T-cell (primary cell): ENCODE measurements at places on chromosomes 6 and 20.

GRCh38 chr6:16928387-16928786, 167.1 kb upstream of the ATXN1 start:
- DNase-seq, result no peak

DNA sequence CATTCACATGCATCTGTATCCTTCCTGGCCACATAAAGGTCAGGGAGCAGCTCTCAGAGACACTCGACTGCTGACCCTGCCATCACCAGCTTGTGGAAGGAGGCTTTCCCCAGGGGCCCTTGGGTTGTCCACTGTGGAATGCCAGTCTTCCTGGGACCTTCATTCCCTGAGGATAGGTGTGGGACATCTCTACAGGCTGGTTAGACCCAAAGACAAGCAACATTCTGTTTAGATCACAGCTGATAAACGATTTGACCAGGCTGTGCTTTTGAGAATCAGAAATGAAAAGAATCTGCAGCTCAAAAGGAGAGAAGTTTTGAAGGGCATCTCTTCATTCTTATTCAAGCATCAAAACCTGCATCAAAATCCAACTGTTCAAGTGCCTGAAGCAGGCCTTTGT, 18.2 kb upstream of the SH3BGRL2 start:
- DNase-seq, result no peak

DNA sequence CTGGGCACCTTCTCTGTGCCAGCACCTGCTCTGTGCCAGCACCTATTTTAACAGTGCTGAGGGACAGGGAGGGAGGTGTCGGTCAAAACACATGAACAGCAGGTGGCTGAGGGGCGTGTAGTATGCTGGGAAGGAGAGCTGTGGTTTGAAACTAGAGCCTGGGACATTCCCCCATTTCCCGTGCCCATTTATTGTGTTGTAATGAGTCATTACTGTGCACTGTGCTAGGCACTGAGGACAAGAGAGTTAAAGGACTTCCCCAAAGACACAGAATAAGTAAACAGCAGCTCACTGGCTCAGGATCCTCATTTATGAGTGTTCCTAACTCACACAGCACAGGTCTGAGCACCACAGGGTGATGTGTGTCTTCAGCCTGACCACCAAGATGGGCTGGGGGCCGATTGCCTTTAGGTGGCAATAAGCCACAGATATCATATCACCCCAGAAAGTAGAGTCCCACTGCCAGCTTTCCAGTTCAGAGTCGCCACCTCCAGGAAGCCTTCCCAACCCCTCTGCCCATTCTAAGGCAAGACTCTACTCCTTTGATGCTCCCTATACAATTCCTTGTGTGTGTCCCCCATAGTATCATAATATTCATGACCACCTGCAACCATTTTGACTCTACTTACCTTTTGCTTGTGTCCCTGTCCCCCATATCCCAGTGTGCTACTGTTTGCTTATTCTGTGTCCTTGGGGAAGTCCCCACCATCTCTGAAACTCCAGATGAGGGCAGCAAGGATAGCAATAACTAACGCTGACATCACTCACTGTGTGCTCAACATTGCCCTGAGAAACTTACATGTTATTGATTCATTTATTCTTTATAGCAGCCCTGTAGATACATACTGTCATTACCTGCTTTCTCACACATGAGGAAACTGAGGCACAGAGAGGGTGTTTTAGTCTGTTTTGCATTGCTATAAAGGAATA, 87.3 kb downstream of the TOX2 start:
- DNase-seq, result no peak

DNA sequence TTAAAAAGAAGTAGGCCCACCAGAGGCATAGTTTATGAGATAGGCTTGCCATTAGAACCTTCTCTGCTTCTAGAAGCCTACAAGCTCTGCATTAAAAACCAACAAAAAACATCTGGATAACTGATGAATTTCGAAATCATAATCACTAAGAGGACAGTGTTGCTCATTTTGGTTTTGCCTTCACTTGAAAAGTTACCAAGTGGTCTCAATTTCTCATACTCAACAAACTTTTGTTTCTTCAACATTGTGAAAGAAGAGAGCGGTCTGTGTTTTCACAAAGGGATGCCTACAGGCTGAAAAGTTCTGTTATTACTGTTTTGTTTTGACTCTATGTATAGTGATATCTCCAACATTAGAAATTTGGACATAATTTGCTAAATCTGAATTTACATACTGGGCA, 98.9 kb downstream of the PDSS2 start:
- DNase-seq, result no peak

DNA sequence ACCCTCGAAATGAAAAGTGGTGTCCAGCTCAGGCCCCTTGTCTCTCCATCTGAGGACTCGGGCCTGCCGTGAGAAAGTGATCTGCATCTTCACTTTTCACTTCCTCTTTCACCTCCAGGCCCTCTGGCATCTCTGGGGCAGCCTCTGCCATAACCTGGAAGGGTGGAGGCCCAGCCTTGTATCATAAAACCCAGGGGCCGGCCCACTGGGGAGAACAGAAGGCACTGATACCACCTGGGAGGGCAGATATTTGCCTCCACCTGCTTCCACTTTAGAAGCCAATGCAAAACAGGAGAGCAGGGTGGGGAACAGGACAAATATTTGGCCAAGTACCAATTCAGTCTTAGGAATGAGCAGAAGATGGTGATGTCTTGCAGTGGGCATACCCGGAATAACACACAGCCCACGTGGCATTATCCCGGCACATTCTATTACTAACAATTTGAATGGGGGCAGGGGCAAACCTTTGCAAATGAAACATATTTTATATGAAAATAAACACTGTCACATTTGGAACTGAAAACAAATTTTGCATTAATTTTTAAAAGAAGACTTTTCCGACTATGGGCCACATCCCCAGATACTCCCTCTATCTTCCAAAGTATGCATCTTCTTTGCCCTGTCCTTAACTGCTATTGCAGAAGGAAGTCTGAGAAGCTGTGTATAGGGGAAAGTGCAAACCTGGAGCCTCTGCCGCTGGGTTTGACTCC, 69.2 kb upstream of the TBC1D7 start:
- no peak for DNase-seq

- no peak for DNase-seq
Measured at GRCh38 chr20:17438436-17439039, 92.6 kb downstream of the BFSP1 start.

DNA sequence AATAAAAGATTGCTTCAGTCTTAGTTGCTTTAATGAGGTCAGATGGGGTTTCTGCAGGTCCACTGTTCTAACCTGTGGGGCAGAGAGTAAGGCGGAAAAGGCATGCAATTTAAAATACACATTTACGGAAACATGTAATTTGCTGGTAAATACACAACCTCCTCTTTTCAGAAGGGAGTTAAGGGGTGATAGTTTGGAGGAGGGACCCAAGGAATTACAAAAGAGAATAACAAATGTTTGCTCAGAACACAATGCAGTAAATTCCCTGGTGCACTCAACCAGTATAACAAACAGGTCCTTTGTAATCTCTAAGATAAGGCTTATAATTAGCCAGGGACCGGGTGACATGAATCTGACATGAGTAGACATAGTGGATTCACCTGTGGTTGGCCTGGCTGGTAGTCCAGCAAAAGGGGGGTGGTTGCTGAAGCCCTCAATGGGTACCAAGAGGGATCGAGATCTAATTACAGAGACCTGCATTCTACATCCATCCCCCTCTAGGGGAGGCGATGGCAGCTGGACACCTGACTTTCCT, 295.1 kb downstream of the PHACTR1 start:
- DNase-seq, result no peak

DNA sequence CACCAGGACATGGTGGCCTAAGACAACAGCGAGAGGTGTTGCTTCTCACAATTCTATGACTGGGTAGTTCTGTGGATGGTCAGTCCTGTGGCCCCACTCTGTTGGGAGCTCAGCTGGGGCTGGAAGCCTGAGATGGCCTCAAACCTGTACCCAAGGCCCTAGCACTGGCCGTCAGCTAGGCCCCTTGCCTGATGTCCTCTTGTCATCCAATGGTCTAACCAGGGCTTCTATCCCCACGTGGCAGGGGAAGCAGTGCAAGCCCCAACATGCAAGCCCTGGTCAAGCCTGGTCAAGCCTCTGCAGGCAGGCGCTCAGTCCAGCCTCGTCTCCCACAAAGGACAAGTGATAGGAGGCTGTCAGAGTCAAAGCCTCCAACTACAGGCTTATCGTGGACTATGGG, 196.5 kb upstream of the CST7 start:
- DNase-seq, result no peak

DNA sequence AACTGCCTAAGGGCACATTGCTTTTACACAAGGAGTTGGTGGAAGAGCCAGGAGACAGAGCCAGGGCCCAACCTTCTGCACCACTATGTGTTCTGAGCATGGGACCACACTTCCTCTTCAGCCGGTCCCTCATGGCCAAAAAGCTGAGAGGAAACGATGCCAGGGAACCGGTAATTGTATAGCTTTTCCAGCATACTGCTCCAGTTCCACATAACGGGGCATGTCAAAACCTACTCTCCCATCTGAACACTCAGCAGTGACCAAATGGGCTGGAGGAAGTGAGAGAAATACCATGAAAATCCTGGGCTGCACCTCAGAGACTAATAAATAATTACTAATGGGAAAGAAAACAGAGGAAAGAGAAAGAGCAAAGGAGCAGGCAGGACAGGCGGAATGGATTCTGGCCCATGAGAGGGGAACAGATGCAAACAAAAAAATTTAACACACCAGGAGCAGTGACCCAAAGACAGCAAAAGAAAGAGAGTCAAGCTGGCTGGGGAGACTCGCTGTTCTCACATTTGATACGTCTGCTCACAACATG, 52.0 kb upstream of the BMP2 start:
- no peak for DNase-seq

DNA sequence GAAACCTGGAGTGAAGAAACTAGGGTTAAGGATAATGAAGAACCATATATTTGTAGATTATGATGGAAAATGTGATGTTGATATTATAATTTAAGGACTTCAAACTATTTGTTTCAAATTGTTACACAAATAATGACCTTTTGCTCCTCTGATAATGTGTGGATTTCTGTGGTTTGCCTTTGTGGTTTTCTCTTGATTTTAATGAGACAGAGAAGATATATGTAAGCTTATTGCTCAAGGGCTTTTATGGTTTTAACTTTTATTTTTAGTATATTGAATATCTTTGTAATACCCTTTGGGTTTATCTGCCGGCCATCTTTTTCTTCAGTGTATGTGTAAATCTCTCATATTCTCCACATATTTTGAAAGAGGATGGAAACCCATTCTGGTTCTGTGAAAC, 362.3 kb downstream of the RIMS1 start:
- no peak for DNase-seq

GRCh38 chr6:22237526-22237925, 59.3 kb downstream of the PRL start:
- no peak for DNase-seq

DNA sequence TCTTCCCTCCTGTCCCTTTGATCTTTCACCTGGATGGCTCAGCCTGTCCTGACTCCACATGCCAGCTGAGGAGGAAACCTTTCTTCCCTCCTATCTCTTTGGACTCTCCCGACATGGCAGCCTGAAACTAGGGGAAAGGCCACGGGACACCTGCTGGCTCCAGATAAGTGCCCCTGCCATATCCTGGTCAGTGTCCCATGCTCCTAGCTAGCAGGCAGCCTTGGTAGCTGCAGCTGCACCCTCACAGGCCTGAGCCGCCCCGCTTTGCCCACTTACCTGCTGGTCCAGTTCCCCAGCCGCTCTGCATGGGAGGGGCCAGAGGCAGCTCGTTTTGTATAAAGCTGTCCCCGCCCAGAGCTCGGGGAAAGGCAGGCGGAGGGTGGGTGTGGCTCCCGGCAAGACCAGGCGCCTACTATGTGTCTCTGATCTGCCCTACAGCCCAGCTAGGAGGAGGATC, 7.4 kb upstream of the SLC52A3 start:
- DNase-seq, result no peak

DNA sequence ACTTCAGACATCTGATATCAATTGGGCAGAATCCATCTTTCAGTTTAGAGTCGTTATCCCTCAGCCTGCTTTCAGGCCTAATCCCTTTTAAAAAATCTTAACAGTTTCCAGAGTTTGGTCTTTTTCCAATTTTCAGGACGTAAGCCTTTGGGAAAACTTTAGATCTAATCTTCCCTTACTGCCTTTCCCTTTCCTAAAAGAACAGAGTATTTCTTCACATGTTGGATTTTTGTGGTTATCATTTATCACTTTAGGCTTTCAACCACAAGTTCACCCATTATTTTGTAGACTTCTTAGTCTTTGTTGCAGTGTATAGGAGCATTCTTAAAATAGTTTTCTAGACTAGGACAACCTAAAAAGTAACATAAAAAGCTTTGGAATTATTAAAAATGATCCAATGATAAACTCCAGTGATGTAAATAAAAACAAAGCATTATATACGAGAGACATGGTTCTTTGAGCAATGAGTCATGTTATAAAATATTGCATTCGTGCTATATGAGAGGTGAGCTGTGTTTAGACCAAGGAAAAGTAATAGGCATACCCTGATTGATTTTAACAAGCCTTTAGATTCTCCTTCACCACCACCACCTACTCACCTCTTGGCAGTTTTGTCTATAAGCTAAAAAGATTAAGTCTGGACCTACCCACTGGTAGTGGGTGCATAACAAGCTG, 90.4 kb upstream of the MCHR2 start:
- no peak for DNase-seq

DNA sequence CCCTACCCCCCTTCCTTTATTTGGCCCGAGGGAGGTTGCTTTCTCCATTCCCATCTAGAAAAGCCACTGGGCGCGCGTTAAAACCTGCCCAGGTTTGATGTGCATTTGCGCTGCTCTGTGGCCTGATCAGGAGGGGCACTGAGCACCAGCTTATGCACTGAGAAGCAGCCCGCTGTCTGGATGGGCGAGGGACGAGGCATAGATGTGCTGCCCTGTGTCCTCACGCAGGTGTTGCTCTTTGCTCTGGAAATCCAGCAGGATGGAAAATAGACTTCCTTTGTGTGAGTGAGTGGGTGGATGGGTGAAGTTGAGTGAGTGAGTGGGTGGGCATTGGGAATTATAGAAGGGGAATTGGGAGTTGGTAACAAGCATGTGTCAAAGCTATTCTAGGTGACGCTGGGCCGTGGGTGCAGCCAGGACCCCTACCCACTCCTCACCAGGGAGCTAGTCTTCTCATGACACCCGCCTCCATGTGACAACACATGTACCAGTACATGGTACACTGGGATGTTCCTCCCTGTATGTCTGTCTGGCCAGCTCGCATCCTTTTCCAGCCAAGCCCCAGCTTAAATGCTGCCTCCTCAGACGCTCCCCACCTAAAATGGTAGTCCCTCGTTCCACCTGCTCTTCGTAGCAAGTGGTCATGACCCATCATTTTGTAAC, 162.6 kb downstream of the DTNBP1 start:
- no peak for DNase-seq

GRCh38 chr6:11654876-11655275, 117.3 kb downstream of the TMEM170B start:
- no peak for DNase-seq

DNA sequence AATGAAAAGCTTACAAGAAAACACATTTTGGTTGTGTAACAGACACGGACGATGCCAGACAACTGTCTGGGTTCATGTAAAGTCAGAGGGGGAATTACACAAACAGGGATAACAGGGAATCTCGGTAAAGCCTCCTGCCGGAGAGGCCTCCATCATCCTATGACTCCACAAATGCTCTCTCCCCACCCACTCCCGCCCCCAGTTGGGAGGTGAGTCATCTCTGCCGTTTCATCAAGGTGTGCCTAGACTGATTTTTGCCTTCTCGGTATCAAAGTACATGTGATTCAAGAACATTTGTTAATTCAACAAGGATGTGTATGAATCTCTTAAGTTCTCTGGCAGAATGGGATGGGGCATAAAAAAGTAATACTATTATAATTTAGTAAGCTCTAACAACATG, 304.9 kb upstream of the PRDM1 start:
- DNase-seq, result no peak
